A549 treated with GW870086 at 1 μM for 4 hours (cell line): ENCODE measurements at places on chromosomes 2 and 18. TPM values are rescaled to one million over a fixed set of nuclear protein-coding genes. Genes with fewer than 3 reads are reported as not detected.

KCNIP3 gene
- total RNA-seq: 1.1 to 1.6 TPM (median 1.3 TPM) in 5 replicates

CDH19 gene
- 0.52 to 1.2 TPM (median 1.0 TPM) in 5 replicates for total RNA-seq

DSC2 gene
- total RNA-seq: 0.65 to 1.3 TPM (median 1.1 TPM) in 5 replicates

ANKRD30BL gene
- not detected in 5 replicates for total RNA-seq
